Stimulated activated CD4-positive, alpha-beta T cell treated with anti-CD3 and anti-CD28 coated beads, Interleukin-1b, Interleukin-23, amount 100 ng/mL, for 1 hour (primary cell): ENCODE measurements at places on chromosomes 11 and 22.

DNA sequence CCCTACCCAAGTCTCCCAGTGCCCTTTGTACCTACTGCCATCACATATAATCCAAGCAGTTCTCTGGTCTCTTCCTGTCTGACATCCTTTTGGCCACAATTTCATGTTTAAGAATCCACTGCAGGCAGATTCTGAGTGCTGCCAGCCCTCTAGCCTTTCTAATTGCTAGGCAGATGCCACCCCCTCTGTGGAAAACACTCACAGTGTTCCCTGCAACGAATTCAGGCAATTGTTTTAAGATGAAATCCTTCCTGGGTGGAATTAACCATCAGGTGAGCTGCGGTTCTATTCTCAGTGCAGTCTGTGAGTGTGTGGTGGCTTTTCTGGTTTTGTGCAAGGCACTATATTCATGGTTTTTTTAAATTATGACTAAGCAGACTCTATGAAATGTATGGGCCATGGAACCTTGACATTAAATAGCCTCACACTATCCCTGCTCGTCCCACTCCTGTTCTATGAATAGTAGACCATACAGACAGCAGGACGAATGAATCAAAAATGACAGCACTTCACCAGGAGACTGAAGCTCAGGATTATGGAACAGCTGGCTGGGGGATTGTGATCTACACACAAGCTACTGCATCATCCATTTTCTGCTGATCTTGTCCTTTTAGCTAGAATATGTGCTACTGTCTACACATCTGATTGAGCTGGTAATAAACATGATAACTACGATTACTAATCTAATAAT lies 29.8 kb upstream of the BMAL1 start:
- DNase-seq: no peak

DNA sequence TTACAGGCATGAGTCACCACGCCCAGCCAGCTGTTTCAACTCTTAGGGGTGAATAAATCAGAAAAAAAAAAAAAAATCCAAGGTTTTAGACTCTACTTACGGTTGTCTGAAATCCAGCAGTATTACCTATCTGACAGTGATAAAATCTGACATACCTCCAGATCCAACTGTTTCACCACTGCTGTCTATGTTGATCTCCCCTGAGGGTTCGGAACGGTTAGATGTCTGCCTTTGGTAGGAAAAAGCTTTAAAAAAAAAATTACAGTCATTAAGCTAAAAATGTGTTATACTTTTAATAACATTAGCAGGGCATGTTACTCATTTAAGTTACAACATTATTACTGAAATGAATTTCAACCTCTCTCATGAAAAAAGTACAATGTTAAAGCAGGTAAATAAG lies 21.1 kb downstream of the NCAPD3 start:
- DNase-seq: no peak

GRCh38 chr11:72471005-72471898 lies 36.9 kb upstream of the CLPB start:
- DNase-seq: peak; percentile 7

DNA sequence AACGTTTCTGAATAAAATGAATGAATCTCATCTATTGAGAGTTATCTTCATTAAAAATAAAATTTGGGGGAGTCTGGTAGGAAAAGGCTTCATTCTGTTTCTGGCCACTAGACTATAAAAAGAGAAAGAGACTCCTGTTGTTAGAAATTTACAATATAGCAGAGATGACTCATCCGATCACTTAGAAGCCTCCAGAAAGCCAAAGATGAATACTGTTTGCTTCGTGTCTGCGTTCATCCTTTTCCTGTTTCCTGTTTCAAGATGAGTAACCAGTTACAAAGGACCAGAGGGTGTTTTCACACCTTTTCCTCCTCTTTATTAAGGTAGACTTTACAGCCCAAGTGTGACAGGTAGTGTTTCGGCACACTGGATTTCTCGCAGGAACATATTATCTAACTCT lies 1120.7 kb downstream of the LRRC4C start:
- DNase-seq: no peak

GRCh38 chr11:131190446-131190845 lies 180.0 kb upstream of the NTM start:
- DNase-seq: no peak
